Stimulated activated CD4-positive, alpha-beta T cell treated with anti-CD3 and anti-CD28 coated beads, Interleukin-12 subunit alpha, Interleukin-12 subunit beta, amount 100 ng/mL, for 24 hours (primary cell): ENCODE measurements at places on chromosomes 6 and 20.

DNA sequence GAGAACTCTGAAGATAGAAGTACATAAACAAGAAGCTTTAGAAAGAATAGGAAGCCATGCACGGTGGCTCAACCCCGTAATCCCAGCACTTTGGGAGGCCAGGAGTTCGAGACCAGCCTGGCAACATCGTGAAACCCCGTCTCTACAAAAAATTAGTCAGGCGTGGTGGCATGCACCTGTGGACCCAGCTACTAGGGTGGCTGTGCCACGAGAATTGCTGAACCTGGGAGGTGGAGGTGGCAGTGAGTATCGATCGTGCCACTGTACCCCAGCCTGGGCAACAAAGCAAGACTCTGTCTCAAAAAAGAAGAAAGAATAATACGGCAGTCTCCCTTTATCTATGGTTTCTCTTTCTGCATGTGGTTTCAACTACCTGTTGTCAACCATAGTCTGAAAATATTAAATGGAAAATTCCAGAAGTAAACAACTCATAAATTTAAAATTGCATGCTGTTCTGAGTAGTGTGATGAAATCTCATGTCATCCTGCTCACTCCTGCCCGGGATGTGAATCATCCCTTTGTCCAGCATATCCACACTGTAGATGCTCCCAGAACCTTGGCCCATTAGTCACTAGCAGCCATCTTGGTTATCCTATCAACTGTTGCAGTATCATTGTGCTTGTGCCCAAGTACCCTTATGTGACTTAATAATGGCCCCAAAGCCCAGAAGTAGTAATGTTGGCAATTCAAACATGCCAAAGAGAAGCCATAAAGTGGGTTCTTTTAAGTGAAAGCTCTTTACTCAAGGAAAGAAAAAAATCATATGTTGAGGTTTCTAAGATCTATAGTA, 22.1 kb downstream of the DEK start:
- no peak for DNase-seq

GRCh38 chr20:327186-328026, 2.1 kb downstream of the SOX12 start:
- DNase-seq = peak; percentile 65

GRCh38 chr6:14371530-14371929, 254.0 kb downstream of the CD83 start:
- no peak for DNase-seq

DNA sequence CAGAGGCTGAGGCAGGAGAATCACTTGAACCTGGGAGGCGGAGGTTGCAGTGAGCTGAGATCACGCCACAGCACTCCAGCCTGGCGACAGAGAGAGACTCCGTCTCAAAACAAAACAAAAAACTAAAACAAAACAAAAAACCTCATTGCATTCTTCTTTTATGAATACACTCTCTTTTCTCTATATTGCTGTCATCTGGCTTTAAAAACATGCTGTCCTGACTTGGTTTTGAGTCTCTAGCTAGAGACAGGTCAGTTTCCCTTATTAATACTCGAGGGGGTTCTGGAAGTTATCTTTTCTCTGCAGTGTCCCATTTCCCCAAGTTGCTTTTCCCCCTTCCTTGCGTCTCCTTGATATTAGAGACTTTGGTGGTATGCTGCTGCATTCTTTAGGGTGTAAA, 50.9 kb downstream of the RIOK1 start:
- DNase-seq = no peak

- no peak for DNase-seq
These were observed 25.0 kb downstream of the SCAND1 start for GRCh38 chr20:35929301-35929700.

DNA sequence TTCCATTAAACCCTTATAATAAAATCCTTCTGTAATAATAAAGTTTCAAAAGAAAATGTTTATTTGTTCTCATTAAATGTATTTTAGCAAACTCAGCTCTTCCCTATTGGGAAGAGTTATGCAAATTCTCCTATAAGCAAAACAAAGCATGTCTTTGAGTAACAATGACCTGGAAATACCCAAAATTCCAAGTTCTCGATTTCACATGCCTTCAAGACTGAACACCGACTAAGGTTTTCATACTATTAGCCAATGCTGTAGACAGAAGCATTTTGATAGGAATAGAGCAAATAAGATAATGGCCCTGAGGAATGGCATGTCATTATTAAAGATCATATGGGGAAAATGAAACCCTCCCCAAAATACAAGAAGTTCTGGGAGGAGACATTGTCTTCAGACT, 3.8 kb downstream of the IL17A start:
- DNase-seq = no peak

- DNase-seq = no peak
These were observed 46.2 kb downstream of the HACE1 start for GRCh38 chr6:104813552-104813951.

- no peak for DNase-seq
These were observed 21.4 kb upstream of the MYL9 start for GRCh38 chr20:36519944-36520343.

GRCh38 chr20:2131366-2131765, 29.7 kb downstream of the STK35 start:
- no peak for DNase-seq

- no peak for DNase-seq
These were observed 263.4 kb downstream of the BMP7 start for GRCh38 chr20:57003012-57003411.

DNA sequence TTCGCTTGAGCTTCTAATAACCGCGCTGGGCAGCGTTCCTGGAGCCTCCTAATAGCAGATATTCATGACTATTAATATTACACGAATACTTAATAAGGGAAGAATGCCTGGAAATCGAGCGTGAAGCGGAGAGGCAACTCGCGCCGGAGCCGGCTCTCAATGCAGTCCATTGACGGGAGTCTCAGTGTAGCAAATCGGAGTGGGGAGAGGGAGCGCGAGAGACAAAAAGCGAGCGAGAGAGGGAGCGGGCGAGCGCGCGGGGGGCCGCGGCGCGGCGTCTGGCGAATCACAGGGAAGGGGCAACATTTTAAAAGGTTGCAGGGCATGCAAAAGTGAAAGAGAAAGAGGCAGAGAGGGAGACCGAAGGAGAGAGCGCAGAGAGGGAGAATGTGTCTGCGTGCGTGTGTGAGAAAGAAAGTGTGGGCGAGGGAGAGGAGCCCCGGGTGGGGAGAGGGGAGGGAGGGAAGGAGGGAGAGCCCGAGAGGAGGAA, 2.9 kb downstream of the TFAP2A start:
- DNase-seq = no peak

- no peak for DNase-seq
These were observed 147.2 kb downstream of the CFAP61 start for GRCh38 chr20:20199361-20200160.

GRCh38 chr6:108465098-108465495, 95.6 kb upstream of the FOXO3 start:
- DNase-seq = no peak

GRCh38 chr6:139821676-139822223, 447.3 kb upstream of the CITED2 start:
- DNase-seq = no peak

- no peak for DNase-seq
These were observed 83.7 kb upstream of the RALY start for GRCh38 chr20:33910056-33910455.

GRCh38 chr20:35034145-35034544, 58.5 kb downstream of the TRPC4AP start:
- DNase-seq = no peak

- no peak for DNase-seq
These were observed 147.8 kb downstream of the CD83 start for GRCh38 chr6:14265049-14266021.
